Renal cortex interstitium (tissue), 15 donors: ENCODE measurements at places on chromosomes 12 and 14.

GRCh38 chr12:22164139-22164538, 118.1 kb downstream of the CMAS start:
- no peak for DNase-seq

DNA sequence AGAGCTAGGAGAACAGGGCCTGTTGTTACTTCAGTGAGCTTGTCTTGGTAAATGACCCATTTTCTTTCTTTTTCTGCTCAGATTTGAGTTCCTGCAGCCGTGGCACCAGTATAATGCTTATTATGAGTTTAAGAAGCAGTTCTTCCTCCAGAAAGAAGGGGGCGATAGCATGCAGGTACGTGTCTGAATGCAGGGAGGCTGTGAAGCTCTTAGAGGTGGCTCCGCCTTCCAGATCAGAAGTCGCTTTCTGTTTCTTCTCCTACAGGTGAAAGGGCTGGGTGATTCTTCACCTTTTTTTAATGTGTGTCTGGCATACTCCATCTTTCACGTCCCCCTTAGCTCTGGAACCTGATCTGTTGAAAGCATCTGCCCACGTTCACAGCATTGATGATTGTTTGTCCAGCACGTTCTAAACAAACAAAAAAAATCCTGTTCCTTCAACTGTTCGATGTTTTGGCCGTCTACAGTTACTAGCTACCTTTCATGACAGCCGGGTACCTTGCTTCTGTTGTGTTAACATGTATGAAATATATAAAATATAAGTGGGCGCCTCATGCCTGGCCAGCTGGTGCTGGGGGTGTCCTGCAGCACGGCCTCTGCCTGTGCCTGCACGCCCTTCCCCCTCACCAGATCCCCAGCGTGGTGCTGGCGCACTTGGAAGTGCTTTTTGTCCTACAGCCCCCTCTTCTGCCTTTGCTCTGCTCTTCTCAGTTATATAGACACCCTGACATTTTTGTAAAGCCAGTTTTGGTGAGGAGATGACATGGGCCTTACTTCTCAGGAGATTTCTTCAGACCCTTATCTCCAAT, 44.6 kb downstream of the SFSWAP start:
- no peak for DNase-seq

DNA sequence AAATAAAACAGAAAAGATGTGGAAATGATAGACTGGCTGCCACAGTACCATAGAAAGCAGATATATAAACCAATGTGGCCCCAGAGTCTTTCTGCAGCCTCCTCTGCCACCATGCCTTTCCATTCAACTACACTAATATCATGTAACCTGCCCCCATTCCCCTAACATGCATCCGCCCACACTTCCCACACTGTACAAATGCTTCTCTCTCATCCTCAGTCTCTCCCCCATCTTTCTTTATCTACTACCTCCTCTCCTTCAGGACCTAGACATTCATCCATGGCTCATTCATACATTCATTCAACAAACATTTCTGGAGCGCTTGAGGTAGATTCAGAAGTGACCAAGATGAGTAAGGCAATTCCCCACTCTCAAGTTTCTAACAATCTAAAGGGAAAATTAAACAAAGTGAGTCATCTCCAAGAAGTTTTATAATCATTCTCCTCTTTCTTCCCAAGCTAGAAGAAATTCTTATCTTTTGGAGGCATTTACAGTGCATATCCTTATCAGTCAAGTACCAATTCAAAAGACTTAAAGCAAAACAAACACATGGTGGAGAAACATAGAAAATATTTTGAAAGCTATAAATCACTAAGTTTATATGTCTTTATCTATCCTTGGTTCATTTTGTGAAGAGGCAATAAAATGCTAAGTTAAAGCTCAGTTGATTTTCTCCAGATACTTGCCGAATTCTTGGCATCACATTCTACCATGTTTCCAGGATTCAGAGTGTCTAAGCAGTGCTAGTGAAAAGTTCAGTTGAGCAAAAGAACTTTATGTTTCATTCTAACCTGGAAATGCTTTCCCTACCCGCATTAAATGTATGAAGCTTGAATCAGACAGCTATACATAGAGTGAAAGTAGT, 70.5 kb upstream of the FRMD6 start:
- DNase-seq: no peak

- DNase-seq: no peak
Observed at GRCh38 chr14:65287264-65288131, 125.0 kb upstream of the FUT8 start.

DNA sequence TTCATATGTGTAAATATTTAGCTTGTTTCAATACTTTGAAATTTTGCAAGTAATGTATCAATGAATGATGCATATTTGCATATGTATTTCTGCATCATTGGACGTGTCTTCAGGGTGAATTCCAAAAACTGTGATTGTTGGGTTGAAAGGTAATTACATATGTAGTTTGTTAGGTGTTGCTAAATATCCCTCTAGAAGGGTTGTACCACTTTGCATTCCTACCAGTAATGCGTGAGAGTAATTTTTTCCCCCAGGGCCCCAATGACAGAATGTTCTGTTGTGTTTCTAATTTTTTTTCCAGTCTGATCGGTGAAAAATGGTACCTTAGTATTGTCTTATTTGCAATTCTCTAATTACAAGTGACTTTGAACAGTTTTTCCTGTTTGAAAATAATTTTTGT, 408.9 kb downstream of the NAV3 start:
- no peak for DNase-seq
